Amniotic epithelial cell (primary cell): ENCODE measurements at places on chromosomes 4 and X.

DNA sequence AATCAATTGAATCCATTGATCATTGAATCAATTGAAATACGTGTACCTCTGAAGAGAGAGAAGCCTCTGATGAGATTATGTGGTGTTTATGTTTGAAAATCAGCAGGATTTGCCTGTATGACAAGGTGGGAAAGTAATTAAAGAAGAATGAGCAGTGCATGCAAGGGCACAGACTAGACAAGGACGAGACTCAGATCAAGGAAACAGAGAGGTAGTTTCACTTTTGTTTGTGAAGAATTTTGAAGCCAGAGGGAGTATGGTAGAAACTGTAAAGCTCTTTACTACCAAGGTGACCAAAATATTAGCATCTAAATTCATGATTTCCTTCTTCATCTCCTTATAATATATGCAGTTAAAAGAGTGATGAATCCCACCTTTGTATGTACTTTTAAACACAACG is 1830.0 kb upstream of the IGFBP7 start:
- DNase-seq: no peak

DNA sequence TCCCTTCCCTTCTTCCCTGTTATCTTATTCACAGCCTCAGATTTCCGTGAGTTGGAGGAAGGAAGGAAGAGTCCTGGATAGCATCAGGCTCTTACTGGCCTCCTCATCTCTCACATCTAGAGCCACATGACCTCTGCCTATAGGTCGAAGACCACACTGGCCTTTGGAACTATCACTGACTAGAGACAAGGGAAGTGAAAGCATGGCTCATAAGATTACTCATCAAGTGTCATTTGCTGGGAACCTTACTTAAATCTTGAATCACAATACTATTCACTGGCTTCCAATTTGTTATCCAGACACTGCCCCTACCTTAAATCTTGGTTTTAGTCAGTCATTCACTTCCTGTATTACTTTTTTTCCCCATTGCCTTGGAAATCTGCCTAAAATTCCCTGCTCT is 61.6 kb upstream of the MTMR8 start:
- no peak for DNase-seq

DNA sequence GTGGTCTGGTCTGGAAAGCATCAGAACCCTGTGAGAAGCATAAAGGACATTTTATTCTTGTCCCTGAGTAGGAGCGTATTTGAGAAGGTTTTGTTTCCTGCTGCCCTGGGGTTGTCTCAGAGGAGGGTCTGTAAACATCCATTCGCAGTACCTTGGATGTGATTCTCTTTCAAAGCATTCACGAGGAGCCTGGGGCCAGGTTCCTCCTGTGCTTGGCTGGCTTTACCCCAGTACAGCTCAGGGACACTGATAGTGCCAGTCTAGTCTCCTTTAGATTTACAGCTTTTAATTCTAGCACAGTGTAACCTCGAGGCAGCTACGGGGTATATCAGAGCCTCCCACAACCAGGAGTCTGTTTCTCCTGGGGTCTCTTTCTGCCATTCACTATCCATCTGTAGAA is 2.7 kb downstream of the CLRN2 start:
- no peak for DNase-seq

DNA sequence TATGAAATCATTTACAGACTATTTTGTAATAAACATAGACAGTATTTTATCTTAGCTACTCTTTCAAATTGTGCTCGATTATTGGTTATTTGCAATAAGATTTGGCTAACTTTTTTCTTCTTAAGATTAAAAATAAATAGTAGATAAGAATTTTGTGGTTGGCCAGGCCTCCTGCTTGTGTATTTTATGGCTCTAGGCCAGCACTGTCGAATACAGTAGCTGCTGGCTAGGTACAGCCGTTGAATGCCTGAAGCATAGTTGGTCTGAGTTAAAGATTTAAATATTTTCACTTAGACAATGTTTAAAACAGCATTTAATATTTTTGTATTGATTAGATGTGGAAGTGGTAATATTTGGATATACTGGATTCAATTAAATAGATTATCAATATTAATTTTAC is 481.0 kb downstream of the SPRY1 start:
- peak; percentile 53 for DNase-seq

- DNase-seq: no peak
These were observed 276.3 kb downstream of the DCTD start for GRCh38 chr4:182640932-182641331.

DNA sequence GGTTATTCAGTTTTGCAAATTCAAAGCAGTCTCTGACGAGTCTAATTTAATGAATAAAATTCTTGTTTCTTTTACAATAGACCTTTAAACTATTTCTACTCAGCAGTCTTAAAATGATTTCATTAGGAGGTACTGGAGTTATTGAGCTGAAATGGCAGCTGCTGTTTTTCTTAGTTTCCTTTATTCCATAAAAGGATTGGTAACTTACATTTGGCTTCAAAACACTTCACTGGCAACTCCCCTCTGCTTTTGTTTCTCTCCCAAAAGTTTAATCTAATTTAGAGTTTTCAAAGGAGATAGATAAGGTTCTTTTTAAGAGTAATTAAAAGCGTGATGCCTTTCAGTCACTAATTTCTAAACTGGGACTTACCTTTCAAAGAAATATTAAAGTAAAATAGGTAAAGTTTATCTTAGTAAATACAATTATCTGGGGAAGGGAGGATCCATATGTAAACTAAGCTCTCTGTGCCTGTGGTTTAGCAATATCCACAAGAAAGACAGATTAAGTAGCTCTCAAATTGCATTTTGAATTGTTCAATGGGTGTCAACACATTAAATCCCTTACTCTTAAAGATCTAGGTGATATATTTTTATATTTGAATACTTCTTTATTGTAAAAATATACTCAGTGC is 17.1 kb upstream of the PCDH10 start:
- no peak for DNase-seq

GRCh38 chrX:109873574-109873973 is 129.3 kb upstream of the TMEM164 start:
- DNase-seq: no peak

DNA sequence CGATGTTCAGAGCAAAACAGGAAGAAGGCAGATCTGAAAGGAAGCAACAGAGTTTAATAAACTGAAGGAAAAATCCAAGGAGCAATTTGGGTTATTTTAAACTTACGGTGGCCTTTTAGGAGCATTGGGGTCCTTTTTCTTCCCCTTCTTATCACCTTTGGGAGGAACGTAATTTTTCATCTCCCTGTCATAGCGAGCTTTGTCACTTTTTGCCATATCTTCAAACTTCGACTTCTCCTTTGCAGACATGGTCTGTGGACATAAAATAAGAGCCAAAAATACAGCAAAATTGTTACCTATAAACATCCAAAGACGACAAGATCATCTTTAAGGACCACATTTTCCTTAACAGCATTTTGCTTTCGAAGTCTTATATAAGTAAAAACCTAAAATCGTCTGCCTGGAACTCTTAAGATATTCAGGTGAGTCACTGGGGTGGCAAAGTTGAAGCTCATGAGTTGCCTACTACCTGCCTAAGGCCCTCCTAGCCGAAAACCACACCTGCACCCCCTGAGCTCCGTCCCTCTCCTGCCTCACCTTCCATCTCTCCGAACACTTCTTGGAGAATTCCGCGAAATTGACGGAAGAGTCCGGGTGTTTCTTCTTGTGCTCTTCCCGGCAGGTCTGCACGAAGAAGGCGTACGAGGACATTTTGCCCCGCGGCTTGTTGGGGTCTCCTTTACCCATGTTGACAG is 1.0 kb downstream of the HMGB2 start:
- peak; percentile 12 for DNase-seq

DNA sequence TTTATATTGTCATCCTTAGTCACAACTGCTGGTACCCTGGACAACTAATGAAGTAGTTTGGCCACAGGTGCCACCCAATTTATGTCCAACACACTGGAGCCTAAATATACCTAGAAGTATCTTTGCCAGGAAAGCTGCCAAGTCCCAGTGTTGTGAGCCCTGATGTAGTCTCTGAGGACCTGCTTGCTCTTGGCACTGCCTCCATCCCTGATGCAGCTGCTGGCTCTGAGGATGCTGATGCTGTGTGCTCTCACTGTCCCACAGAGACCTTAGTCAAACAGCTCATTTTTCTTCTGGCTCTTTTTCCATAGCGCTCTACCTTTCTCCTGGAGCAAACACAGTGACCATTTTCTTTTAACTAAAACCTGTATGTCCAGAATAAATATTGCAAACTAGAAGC is 1535.4 kb upstream of the ADGRL3 start:
- DNase-seq: no peak

DNA sequence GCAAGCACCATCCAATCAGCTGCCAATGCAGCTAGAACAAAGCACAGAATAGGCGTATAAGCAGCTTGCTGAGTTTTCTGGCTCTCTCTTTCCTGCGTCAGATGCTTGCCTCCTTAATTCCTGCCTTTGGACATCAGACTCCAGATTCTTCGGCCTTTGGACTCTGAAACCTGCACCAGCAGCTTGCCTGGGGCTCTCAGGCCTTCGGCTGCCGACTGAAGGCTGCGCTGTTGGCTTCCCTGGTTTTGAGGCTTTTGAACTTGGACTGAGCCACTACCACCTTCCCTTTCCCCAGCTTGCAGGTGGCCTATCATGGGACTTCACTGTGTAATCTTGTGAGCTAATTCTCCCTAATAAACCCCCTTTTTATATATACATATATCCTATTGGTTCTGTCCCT is 6.1 kb downstream of the TMEM192 start:
- no peak for DNase-seq

GRCh38 chr4:66769441-66769840 is 775.9 kb downstream of the CENPC start:
- DNase-seq: no peak

- peak; percentile 73 for DNase-seq
These were observed 2.7 kb downstream of the TMEM165 start for GRCh38 chr4:55398461-55398860.

GRCh38 chr4:86054286-86055032 is 305.4 kb downstream of the MAPK10 start:
- DNase-seq: no peak
